Caudate nucleus (tissue), 63 donors: ENCODE measurements at places on chromosomes 6 and 20.

GRCh38 chr6:41643899-41644269 lies 5.6 kb downstream of the MDFI start:
- no peak for DNase-seq

DNA sequence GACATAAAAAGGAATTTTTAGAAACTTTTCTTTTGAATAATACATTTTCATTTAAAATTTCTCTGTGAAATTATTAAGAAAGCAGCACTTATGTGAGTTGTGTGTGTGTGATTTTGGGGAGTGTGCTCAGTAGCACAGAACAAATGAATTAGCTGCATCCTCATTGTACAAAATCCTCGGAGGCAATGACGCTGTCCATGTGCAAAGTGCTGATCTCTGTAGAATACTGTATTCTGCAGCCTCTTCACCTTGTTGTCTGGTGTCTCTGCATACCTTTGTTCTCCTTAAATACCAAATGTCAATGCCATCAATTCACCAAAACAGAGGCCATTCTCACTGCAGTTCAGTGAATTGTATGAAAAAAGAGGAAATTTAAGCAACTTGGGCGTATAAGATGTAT lies 838.4 kb downstream of the QKI start:
- no peak for DNase-seq

GRCh38 chr6:10720265-10720959 lies 2.5 kb upstream of the TMEM14C start:
- DNase-seq: no peak

DNA sequence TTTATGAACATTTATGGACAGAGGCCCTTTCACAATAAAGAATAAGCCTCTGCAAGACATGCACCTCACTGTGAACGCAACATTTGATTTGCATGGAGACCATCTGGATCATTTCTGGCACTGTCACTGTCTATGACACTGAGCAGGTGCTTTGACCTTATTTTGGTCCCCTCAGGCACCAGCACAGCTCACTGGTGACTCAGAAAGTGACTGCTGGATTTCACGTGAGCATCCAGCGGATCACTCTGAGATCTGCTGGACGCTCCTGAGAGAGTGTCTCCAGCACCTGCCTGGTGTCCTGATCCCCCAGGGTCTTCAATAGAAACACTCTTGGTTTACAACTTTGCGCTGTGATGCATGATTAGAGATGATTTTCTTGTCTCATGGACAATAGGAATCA lies 375.7 kb downstream of the TENT5A start:
- DNase-seq: no peak

- DNase-seq: no peak
Measured at GRCh38 chr20:33450867-33451266, 7.3 kb upstream of the SNTA1 start.

DNA sequence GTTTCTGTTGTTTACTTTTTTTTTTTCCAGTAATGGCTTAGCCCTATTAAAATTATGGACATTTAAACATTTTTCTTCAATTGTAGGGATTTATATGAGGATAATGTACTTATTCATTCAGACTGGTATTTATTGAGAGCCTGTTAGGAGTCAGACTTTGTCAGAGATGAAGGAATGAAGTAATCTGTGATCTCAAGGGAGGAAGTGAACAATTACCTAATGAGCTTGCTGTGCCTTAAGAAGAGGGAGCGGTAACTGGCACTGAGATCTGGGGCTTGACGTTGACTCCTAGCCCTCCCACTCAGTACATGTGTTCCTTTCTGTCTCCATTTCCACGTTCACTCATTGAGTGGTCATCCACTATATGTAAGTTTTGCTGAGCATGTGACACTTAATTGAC lies 12.6 kb downstream of the AFDN start:
- no peak for DNase-seq
